ENCODE measurements at places on chromosomes 1 and 21.
A peak's percentile ranks its signal among the peaks of the same experiment; 100 is the strongest.

- no peak for DNase-seq
These were observed 64.7 kb downstream of the RGL1 start for GRCh38 chr1:183869664-183870063.

DNA sequence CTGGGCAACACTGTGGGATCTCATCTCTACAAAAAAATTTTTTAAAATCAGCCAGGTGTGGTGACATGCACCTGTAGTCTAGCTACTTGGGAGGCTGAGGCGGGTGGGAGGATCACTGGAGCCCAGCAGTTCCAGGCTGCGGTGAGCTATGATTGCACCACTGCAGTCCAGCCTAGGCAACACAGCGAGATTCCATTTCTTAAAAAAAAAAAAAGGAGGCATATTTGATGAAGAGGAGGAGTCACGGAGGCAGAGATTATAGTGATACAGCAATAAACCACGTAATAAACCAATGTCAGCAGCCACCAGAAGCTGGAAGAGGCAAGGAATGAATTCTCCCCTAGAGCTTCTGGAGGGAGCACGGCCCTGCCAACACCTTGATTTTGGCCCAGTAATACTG lies 4.0 kb downstream of the LIX1L start:
- DNase-seq = no peak

DNA sequence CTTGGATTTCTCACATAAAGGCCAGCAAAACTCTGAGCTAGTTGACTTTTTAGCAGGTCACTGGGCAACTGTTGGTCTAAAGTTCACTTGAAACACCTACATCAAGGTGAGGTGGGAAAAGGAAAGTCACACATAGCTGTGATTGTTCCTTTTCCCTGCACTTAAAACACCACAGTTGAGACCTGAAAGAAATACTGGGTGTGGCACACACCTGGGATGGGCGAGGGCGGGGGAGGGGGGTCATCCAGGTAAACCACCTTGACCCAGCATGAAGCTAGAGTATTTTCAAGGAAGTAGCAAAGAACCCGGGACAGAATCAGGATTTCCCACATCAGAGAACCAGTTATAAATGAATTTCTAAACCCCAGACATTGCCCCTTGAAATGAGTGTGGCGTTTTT lies 26.4 kb downstream of the ZNF697 start:
- DNase-seq = no peak

DNA sequence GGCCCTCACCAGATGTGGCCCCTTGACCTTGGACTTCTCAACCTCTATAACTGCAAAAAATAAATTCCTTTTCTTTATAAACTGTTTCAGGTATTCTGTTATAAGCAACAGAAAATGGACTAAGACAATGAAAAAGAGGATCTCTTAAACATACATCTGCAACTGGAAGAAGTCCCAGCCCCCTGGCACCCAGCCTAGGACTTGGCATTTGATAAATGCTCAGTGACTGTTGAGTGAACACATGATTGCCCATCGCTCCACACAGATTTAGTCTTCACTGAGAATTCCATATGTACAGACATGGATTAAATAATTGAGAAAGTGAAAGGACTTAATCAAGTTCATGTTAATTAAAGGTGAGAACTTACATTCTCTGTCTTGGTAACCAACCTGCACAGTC lies 344.9 kb upstream of the RUNX1 start:
- no peak for DNase-seq

- DNase-seq = no peak
These were observed 264.3 kb downstream of the PTPRU start for GRCh38 chr1:29500651-29501050.

- no peak for DNase-seq
These were observed 146.7 kb upstream of the NFIA start for GRCh38 chr1:60935599-60936110.

- no peak for DNase-seq
These were observed 365.9 kb downstream of the COL11A1 start for GRCh38 chr1:102742426-102742825.

DNA sequence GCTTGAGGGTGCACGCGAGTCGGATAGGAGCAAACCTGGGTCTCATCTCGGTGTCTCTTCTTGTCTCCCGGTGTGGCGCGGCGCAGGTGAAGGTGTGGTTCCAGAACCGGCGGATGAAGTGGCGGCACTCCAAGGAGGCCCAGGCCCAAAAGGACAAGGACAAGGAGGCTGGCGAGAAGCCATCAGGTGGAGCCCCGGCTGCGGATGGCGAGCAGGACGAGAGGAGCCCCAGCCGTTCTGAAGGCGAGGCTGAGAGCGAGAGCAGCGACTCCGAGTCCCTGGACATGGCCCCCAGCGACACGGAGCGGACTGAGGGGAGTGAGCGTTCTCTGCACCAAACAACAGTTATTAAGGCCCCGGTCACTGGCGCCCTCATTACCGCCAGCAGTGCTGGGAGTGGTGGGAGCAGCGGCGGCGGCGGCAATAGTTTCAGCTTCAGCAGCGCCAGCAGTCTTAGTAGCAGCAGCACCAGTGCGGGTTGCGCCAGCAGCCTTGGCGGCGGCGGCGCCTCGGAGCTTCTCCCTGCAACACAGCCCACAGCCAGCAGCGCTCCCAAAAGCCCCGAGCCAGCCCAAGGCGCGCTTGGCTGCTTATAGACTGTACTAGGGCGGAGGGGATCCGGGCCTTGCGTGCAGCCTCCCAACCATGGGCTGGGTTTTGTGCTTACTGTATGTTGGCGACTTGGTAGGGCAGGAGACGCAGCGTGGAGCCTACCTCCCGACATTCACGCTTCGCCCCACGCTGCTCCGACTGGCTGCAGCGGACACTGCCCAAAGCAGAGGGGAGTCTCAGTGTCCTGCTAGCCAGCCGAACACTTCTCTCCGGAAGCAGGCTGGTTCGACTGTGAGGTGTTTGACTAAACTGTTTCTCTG lies 5.1 kb downstream of the HLX start:
- no peak for DNase-seq

DNA sequence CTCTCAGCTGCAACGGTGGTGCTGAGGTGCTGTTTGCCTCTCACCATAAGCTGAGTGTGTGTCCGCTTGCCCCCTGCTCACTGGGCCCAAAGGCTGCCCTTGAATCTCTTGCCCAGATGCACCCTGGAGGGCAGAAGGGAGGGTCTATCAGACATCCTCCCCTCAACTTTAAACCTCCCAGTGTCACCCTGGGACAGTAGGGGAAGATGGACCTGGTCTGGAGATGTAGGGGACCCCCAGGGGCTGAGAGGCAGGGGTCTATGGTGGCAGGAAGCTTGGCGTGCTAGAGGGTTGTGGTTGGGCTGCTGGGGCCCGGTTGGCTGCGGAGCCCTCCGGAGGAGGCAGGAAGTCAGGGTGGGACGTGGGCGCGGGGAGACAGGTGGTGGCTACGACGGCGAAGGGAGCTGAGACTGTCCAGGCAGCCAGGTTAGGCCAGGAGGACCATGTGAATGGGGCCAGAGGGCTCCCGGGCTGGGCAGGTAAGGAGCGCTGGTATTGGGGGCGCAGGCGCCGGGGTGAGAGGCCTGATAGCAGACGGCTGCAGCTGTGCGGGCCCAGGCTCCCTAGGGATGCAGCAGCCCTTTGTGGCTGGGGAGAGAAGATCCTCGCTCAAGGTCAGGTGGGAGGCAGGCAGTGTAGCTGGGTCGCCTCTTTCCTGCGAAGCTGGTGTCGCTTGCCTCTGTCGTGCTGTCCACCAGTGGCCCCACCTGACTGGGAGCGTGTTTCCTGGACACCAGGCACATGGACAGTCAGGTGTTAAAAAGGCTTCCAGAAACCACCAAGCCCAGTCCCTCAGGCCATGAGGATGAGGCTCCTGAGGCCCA lies at the start of gene LCK:
LCK (plus strand) TSS at position 373 of the 824 bp plus-strand sequence. CDS start 23,065 bp downstream, outside the sequence.
- peak; percentile 33 for DNase-seq

- no peak for DNase-seq
These were observed 36.9 kb downstream of the TLCD4 start for GRCh38 chr1:95154096-95154495.

GRCh38 chr1:116664366-116664977 lies 3.1 kb downstream of the IGSF3 start:
- no peak for DNase-seq

GRCh38 chr1:168879896-168880734 lies 151.1 kb upstream of the DPT start:
- no peak for DNase-seq

- no peak for DNase-seq
These were observed 51.0 kb upstream of the ASPM start for GRCh38 chr1:197197430-197197997.

DNA sequence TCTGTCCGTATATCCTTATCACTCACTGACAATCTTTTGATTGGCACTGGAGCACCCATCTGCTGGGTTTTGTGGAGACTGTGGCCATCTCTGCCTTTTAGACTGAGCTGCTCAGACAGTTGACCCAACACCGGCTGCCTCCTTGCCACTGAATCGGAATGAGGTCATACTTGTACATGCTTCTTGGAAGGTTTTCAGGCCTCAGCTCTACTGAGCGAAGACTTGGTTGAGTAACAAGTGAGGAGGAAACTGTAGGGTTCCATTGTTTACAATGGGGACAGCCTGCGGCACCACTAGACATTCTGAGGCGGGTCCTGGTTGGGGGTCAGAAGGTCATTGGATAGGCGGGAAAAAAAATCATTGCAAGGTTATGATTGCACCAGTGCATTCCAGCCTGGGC lies 320.3 kb downstream of the KIF26B start:
- no peak for DNase-seq
